ENCODE measurements at places on chromosomes 6 and 20. TPM values are rescaled to one million over a fixed set of nuclear protein-coding genes. Genes with fewer than 3 reads are reported as not detected.

DNA sequence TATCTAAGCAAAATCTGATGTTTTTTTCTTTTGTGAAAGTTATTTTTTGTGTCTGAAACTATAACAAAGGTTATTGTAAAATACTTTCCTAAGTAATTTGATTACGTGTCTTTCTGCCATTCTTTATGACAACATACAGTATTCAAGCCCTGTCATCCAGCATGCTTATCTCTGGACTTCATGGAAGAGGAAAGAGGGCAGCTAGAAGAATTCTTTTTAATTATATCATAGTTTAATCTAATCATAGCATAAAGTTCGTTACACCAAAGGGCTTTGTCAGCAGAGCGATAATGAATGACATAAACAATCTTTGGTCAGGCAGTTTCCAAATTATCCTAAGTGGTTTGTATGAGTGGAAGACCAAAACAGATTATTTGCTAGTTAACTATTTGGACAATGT, 3.5 kb downstream of the ENPP3 start:
- H3K4me3 ChIP-seq = no peak overlapping the region
- no peak overlapping the region for H3K27ac ChIP-seq
- no peaks in the 10 kb centered on the region for H3K36me3 ChIP-seq
- H3K27me3 ChIP-seq = peaks cover 16% of the 10 kb centered on the region
- no peak for DNase-seq

- H3K27me3 ChIP-seq = no peaks in the 10 kb centered on the region
- no peak overlapping the region for H3K27ac ChIP-seq
- no peak for DNase-seq
- H3K36me3 ChIP-seq = peaks cover 9% of the 10 kb centered on the region
Measured at GRCh38 chr6:161079566-161080262, 88.1 kb downstream of the MAP3K4 start.

- no peaks in the 10 kb centered on the region for H3K27me3 ChIP-seq
- no peak overlapping the region for H3K4me3 ChIP-seq
- no peak overlapping the region for H3K27ac ChIP-seq
- no peak for DNase-seq
- H3K4me1 ChIP-seq = no peaks in the 10 kb centered on the region
Measured at GRCh38 chr6:154989448-154989847, 5.7 kb upstream of the TIAM2 start.

KIF6 gene
- total RNA-seq = not detected

DNA sequence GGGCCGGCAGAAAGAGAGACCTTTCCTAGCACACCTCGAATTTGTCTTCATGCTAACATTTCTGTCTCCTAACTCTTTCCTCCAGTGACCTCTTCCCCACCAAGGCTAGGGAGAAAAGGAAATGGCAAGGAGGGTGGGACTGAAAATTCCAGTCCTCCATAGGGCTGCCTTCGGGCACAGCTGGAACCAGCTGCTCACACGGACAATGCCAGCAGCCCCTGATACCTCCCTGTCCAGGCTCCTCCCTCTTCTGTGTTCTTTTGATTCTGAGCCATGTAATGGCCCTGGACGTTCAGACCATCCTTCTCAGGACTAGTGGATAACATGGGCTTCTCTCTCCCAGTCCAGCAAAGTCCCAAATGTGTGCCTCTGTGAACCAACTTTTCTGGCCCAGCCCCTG, 29.1 kb upstream of the PHACTR3 start:
- H3K4me3 ChIP-seq = no peak overlapping the region
- no peaks in the 10 kb centered on the region for H3K4me1 ChIP-seq
- H3K27me3 ChIP-seq = peaks cover 2% of the 10 kb centered on the region
- H3K27ac ChIP-seq = no peak overlapping the region

DNA sequence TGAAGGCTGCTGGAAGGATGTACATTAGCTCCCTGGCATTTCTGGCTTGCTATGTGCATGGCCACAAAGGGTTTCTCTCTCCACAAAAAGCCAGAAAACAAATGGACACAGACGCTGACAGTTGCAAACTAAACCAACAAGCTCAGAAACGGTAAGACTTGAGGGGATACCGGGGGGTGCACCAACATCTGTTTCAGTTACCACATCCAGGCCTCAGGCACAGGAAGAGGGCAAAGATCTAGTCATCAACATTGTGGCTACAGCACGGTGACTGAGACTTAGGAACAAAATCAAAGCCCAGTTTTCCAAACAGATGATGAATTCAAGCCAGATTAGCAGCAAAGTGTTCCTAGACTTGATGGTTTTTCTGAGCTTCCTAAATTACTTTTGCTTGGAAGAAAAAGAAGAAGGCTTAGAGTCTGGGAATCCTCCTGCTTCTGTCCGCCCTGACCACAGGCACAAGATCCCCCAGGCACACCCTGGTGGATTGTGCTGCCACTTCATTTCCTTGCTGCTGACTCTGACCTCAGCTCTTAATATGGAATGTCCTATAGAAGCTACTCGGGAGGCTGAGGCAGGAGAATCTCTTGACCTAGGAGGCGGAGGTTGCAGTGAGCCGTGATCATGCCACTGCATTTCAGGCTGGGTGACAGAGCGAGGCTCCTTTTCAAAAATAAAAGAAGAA, 54.2 kb upstream of the ADGRF1 start:
- no peak for DNase-seq
- H3K4me1 ChIP-seq = peaks cover 8% of the 10 kb centered on the region
- H3K27me3 ChIP-seq = no peaks in the 10 kb centered on the region
- H3K4me3 ChIP-seq = no peak overlapping the region

TOX2 gene
- 25.7 TPM for total RNA-seq

DNA sequence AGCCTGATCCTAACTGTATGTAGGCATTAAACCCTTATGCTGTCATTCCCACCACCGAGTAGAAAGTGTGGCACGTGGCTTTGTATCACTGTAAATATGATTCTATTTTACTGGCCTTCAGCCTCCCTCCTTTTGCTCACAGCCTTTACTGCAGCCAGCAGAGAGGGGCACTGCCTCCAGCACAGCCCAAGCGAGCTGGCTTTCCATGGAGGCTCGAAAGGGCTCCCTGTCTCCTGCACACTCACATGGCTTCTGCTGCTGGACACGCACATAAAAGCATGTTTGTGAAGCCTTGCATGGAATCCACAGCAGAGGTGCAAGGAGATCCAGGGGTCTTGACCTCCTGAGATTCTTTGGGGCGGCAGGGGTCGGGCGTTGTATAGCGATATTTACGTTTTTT, 51.3 kb downstream of the RNASET2 start:
- H3K4me1 ChIP-seq = no peaks in the 10 kb centered on the region
- H3K36me3 ChIP-seq = no peaks in the 10 kb centered on the region
- H3K27ac ChIP-seq = no peak overlapping the region
- DNase-seq = no peak
- H3K4me3 ChIP-seq = no peak overlapping the region

C6orf47 gene
- total RNA-seq = 15.0 TPM

SYCP2L gene
- not detected for total RNA-seq

MAK gene
- total RNA-seq = not detected

DNAH8 gene
- total RNA-seq = 0.97 TPM

DNA sequence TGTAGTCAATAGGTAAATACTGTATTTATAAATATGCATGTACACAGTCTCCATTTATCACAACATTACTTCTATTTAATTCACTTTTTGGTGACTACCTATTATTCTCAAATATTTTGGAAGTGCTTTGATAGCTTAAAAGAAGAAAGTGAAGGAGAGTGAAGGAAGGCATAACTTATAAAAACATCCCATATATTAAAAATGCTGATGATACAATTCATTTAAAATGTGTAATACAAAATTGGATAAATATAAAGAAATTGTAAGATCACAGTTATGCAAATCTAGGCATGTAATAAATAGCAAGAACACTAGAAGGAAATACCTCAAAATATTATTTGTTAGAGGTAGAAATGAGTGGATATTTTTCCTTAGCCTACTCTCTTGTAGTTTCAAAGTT, 111.6 kb upstream of the ADTRP start:
- H3K27ac ChIP-seq = no peak overlapping the region
- no peak overlapping the region for H3K4me3 ChIP-seq
- no peaks in the 10 kb centered on the region for H3K36me3 ChIP-seq
- no peak for DNase-seq
- no peaks in the 10 kb centered on the region for H3K4me1 ChIP-seq

ESR1 gene
- total RNA-seq = not detected

GRCh38 chr6:139569566-139569965, 195.1 kb upstream of the CITED2 start:
- peak overlapping the region; percentile 81 for H3K27ac ChIP-seq
- H3K4me1 ChIP-seq = peaks cover 24% of the 10 kb centered on the region
- H3K4me3 ChIP-seq = no peak overlapping the region
- H3K36me3 ChIP-seq = no peaks in the 10 kb centered on the region
- H3K27me3 ChIP-seq = no peaks in the 10 kb centered on the region
- DNase-seq = peak; percentile 61
